Activated CD8-positive, alpha-beta memory T cell treated with anti-CD3 and anti-CD28 coated beads, Interleukin-2, amount 10 ng/mL, durations not matched to agents 7 days and 5 days (primary cell): ENCODE measurements at places on chromosomes 3 and 15. TPM values are rescaled to one million over a fixed set of nuclear protein-coding genes. Genes with fewer than 3 reads are reported as not detected.

ZNF654 gene
- 18.5 TPM for total RNA-seq

- H3K4me1 ChIP-seq: peaks cover 51% of the 10 kb centered on the region
- H3K27me3 ChIP-seq: no peaks in the 10 kb centered on the region
- peak overlapping the region; percentile 96 for H3K27ac ChIP-seq
- H3K36me3 ChIP-seq: peaks cover 43% of the 10 kb centered on the region
- no peak for DNase-seq
- peak overlapping the region; percentile 79 for H3K4me3 ChIP-seq
Observed at GRCh38 chr3:152269056-152269830, 514 bp downstream of the MBNL1 start.

GRCh38 chr3:12758025-12758781 is 856 bp downstream of the TMEM40 start:
- H3K27me3 ChIP-seq: peaks cover 26% of the 10 kb centered on the region
- no peak overlapping the region for H3K27ac ChIP-seq
- no peak for DNase-seq
- H3K4me1 ChIP-seq: peaks cover 3% of the 10 kb centered on the region
- no peak overlapping the region for H3K4me3 ChIP-seq

DNA sequence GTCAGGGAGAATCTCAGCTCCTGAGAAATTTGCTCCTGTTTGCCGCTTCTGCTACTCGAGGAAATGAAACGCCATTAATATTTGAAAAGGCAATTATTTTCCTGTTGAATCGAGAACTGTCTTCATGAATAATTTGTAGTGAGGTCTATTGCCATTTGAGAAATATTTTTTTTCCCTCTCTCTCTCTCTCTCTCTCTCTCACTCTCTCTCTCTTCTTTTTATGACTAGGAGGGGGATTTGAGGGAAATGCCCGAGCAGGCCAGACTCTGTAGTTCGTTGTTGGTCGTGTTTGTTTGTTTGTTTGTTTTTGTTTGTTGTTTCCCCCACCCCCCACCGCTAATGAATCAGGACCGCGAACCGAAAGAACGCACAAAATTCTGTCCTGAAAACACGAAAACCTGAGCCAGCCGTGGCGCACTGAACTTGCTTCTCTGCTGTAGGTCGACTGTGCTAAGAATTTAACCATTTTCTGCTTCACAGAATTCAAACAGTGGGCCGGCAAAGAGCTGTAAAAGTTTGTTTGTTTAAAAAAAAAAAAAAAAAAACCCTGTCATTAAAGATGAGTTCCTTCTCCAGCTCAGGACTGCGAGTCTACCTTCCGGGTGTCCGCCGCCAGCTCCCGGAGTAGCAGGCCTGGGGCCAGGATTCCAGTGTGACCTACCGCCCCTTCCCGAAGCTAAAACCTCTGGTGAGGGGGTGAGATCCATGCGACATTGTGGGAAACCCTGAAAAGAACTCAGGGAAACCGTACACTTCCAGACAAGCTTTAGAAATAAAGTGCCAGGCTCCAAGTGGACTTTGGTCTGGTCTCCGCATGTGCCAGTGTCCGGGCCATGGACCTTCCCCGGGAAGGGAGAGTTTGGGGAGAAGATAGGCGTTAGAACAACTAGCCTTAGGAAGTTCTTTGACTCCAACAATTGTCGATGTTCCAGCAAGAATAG is 12.1 kb downstream of the ZIC4 start:
- H3K4me1 ChIP-seq: no peaks in the 10 kb centered on the region
- peaks cover 4% of the 10 kb centered on the region for H3K36me3 ChIP-seq
- H3K27me3 ChIP-seq: peaks cover 80% of the 10 kb centered on the region
- no peak overlapping the region for H3K4me3 ChIP-seq

STXBP5L gene
- not detected for total RNA-seq

DNA sequence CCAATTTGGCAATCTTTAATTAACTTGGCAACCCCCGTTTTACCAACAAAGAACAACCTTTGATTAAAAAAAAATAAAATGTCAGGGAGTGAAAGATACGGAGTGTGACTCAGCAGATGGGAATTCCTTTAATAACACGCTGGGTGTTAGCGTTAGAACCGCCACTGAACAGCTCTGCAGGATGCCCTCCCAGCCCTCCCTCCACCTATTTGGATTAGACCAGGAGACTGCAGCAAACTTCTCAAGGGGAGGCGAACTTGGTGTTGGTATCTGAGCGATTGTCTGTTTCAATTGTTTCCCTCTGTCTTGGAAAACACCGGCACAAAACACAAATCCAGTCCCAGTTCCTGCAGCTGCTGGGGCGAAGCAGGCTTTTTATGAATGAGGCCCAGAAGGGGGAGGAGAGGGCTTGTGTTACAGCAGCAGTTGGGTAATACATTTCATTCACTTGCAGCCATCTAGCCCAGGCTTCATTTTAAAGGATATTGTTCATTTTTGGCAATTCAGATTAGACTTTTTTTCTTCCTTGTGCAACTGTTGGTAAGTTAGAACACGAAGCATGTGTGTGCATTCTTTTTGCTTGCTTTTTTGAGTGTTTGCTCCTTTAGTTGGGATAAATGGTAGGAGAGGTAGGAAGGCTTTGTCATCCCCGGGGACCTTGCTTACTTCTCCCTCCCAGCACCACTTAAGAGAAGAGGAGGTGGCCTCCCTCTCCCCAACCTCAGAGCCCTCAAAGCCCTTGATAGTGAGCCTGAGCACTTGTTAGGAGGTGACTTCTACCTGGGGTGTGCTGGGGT is 152.3 kb downstream of the IGF1R start:
- no peak overlapping the region for H3K27ac ChIP-seq
- no peaks in the 10 kb centered on the region for H3K36me3 ChIP-seq
- no peaks in the 10 kb centered on the region for H3K27me3 ChIP-seq
- DNase-seq: no peak
- H3K4me3 ChIP-seq: no peak overlapping the region

NXPE3 gene
- total RNA-seq: 20.4 TPM

VGLL3 gene
- total RNA-seq: not detected

DNA sequence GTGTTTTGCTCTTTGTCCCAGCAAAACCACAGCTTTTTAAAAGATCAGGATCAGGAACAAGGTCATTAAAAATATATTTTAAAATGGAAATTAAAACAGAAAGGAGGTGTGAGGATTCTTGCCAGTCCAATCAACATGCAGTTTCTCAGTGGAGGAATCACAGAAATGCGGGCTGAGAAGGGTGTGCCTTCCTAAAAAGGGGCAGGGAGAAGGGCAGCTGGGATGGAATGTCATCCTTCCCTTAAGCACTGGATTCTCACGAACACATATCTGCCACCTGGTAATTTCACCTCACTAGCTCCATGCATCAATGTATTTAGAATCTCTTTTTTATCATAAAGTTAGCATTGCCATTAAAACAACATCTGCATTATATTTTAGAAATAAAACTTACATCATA is 21.4 kb downstream of the ABI3BP start:
- H3K4me3 ChIP-seq: no peak overlapping the region
- no peak overlapping the region for H3K27ac ChIP-seq
- H3K36me3 ChIP-seq: no peaks in the 10 kb centered on the region
- H3K27me3 ChIP-seq: peaks cover 20% of the 10 kb centered on the region

GADL1 gene
- not detected for total RNA-seq

- H3K36me3 ChIP-seq: peaks cover 2% of the 10 kb centered on the region
- H3K27me3 ChIP-seq: peaks cover 11% of the 10 kb centered on the region
- H3K27ac ChIP-seq: no peak overlapping the region
- DNase-seq: no peak
Observed at GRCh38 chr15:59283717-59284391, 77.2 kb downstream of the LDHAL6B start.

DNA sequence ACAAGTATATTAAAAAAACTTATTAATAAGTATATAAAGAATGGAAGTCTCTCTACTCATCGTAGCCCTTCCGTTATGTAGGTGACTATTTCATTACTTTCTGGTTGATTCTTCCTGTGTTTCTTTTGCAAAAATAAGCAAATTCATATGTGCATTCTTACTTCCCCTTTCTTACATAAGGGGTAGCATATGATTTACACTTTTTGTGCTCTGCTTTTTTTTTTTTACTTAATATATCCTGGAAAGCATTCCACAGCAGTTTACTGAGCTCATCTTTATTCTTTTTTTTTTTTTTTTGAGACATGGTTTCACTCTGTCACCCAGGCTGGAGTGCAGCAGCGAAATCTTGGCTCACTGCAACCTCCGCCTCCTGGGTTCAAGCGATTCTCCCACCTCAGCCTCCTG is 12.9 kb downstream of the SCAMP5 start:
- H3K27me3 ChIP-seq: peaks cover 28% of the 10 kb centered on the region
- peaks cover 10% of the 10 kb centered on the region for H3K4me1 ChIP-seq
- no peak overlapping the region for H3K27ac ChIP-seq
- H3K36me3 ChIP-seq: no peaks in the 10 kb centered on the region
- no peak for DNase-seq

- no peak overlapping the region for H3K4me3 ChIP-seq
- no peak for DNase-seq
- H3K36me3 ChIP-seq: no peaks in the 10 kb centered on the region
- no peak overlapping the region for H3K27ac ChIP-seq
- peaks cover 28% of the 10 kb centered on the region for H3K27me3 ChIP-seq
Observed at GRCh38 chr15:39365161-39365560, 215.7 kb upstream of the THBS1 start.

EXD1 gene
- not detected for total RNA-seq

DNA sequence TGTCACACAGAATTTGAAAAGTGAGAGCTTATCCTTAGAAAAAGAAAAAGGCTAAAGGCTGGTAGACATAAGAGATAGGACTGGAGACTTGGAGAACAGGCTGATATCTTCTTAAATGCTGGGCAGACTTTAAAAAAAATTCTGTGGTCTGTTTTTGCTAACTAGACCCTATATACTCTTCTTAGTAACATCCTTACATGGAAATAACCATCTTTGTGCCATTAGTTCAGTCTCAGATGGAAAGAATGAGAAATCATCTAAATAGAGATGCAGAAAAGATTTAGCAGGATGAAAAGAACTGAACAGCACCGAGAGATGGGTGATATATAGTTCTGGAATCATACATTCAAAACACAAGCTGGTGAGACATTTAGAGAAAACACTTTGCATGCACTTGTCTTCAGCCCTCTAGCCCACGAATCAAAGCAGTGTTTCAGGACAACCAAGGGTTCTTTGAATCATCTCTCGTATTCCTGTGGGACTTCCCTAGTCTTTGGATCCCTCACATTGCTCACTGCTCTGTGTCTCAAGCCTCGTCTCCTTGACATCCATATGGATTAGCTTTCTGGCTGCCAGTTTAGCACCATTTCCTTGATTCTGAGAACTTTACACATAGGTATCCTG is 93.0 kb upstream of the LYSMD4 start:
- peak overlapping the region; percentile 46 for H3K27ac ChIP-seq
- H3K36me3 ChIP-seq: peaks cover 26% of the 10 kb centered on the region
- peaks cover 15% of the 10 kb centered on the region for H3K4me1 ChIP-seq
- DNase-seq: no peak
- no peaks in the 10 kb centered on the region for H3K27me3 ChIP-seq

GRCh38 chr3:19792388-19792787 is 141.6 kb downstream of the EFHB start:
- H3K36me3 ChIP-seq: no peaks in the 10 kb centered on the region
- no peak for DNase-seq
- no peak overlapping the region for H3K4me3 ChIP-seq
- no peak overlapping the region for H3K27ac ChIP-seq
- peaks cover 3% of the 10 kb centered on the region for H3K27me3 ChIP-seq
- H3K4me1 ChIP-seq: no peaks in the 10 kb centered on the region

DNA sequence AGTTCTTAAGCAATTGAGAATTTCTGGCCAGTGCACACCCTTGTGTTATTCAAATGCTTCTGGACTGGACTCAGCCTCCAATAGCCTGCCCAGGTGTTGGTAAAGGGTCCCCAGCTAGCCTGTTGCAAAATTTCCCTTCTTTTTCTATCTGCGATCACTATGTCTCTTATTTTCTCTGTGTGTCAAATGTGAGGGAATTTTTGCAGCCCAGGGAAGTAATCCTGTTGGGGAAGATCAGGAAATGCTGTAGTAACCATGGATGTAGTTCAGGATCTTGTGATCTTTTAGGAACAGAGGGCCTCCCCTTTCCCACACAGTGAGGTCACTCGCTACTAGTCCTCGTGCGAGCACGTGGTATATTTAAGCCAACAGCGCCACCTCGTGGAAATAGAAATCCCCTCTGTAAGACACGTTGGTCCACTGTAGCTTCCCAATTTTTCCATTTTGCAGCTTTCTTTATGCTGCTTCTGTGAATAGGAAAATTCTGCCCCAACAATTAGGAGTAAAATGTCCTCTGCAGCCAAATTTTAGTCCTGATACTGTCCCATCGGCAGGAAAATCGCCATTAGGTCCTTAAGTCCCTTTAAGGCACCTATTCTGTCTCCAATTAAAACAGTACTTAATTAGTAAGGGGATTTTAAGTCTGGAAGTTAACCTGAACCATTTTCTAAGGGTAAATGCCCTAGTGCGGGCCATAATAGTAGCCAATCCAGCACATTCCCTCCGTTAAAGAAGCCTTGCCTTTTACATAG is 4.0 kb upstream of the SMCO1 start:
- H3K27me3 ChIP-seq: peaks cover 2% of the 10 kb centered on the region
- H3K4me3 ChIP-seq: no peak overlapping the region
- no peaks in the 10 kb centered on the region for H3K4me1 ChIP-seq
- peaks cover 11% of the 10 kb centered on the region for H3K36me3 ChIP-seq

DNA sequence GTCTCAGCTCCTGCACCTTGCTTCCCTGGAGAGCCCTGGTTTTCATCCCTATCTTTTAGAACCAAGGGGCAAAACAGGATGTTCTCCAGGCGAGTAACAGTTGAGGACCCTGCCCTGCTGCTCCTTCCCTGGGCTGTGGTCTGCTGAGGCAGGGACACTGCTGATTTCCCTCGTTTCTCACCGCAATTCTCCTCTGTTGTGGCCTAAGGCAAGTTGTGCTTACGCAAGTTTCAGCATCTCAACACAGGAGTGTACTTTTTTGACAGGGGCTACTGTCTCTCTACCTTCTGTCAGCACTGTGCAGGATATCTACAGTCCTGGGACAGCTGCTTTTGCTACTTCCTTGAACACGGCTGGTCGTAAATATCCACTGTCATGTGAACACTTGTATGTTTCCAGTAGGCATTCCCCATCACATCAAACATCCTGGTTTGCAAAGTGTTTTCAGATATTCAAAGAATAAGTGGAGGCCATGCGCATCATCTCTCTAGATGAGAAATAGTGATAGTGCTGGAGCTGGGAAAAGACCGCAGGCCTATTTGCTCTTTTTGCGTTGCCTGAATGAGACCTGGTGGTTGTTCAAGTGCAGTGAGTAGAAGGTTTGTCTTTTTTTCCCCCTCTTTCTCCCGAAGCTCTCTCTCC is 110.1 kb upstream of the PLXNA1 start:
- H3K27ac ChIP-seq: no peak overlapping the region
- H3K27me3 ChIP-seq: no peaks in the 10 kb centered on the region
- no peaks in the 10 kb centered on the region for H3K36me3 ChIP-seq
- no peak for DNase-seq

NEDD4 gene
- 9.9 TPM for total RNA-seq

GRCh38 chr3:80994085-80994665 is 767.3 kb downstream of the GBE1 start:
- no peaks in the 10 kb centered on the region for H3K27me3 ChIP-seq
- no peaks in the 10 kb centered on the region for H3K4me1 ChIP-seq

MTMR10 gene
- total RNA-seq: 21.4 TPM
